T-helper 1 cell (primary cell): ENCODE measurements at places on chromosomes 12 and 14.

DNA sequence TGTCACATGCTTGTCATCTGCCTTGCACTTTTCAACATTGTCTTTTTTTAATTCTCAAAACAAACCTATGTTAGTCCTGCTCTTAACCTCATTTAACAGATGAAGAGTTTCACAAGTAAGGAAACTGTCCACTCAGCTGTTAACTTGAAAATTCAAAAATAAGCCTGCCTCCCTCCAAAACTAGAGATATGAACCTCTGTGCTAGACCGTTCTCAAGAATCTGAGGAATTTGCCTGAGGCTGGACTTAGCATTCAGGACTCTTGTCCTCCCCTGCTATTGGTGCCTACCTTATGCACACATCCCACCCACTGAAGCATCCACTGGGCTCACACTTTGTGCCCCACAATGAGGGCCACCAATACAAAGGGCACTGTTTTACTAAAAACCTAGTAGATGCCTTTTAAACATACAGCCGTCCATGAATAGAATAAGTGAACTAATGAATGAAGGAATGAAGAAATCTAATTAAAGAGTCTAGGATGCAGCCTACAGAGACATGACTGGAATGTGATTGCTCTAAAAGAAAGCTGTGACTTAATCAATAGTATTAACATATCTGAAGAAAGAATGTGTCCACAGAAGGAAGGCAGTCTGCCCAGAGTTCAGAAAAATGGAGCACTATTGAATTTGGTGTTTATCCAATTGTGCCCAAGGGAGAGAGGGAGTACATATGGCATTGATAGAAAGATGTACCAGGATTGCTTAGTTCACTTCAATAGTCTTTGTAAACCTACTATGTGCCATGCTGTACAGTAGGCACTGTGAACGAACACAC, 238.5 kb downstream of the SPTSSA start:
- no peak for DNase-seq

DNA sequence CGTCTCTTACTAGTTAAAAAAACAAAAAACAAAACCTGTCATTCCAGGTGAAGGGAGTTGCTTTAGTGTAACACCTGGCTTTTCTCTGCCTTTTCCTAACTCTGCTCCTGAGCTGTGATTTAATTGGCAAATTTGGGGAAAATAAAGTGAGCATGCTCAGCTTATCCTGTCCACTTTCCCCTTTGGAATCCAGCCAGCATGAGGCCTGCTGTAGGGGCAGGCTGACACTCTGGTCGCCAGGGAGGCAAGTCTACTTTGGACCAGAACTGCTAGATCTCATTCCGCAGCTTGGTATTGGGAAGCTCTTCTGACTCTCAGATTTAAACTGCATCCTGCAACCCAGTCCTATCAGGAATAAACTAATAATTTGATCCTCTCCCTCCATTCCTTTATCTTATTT, 30.1 kb downstream of the CDKN1B start:
- no peak for DNase-seq

DNA sequence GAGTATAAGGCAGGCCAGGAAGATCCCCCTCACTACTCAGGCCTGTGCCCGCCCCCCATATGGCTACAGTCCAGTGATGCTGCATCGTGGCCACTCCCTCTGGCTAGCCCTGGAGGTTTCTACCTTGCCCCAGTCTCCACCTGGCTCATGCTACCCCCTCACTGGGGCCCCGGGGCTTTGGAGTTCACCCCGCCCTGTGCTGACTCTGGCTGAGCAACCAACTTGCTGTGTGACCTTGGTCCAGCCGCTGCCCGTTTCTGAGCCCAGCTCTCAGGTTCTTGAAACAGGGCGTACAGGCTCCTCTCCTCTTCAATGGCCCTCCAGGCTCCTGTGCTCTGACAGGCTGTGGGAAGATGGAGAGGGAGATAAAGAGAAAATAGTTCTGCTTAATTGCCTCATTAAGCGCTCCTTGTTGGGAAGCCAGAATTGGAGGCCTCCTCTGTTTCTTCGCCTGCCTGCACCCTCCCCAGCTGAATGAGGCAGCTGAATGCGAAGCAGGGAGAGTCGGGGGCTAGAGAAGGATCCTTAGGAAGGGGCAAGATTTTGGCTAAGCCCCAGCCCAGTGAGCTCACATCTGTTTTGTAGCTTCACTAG, 138.2 kb upstream of the NCOR2 start:
- no peak for DNase-seq

GRCh38 chr12:12048714-12049113, 22.0 kb upstream of the BCL2L14 start:
- no peak for DNase-seq

GRCh38 chr14:22394616-22395015, 194.4 kb downstream of the DAD1 start:
- DNase-seq, result no peak

- DNase-seq, result no peak
These were observed 183.2 kb downstream of the GRIP1 start for GRCh38 chr12:66495709-66496108.

DNA sequence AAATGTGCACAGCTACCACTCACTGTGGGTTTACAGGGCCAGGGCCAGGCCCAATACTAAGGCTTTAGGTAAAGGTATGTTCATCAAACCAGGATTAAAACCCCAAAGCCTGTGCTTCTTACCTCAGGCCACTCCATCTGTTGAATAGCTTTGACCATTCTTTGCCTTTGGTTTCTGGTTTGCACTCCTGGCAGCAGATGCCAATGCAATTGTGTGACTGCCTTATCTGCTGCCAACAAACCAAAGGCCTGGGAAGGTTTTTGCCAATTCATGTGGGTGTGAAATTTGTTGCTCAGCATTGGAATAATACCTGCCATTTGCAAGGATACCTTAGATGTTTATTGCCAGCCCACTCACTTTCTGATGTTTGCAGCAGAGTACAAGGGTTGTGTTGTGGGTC, 221.6 kb downstream of the C12orf75 start:
- DNase-seq, result no peak

DNA sequence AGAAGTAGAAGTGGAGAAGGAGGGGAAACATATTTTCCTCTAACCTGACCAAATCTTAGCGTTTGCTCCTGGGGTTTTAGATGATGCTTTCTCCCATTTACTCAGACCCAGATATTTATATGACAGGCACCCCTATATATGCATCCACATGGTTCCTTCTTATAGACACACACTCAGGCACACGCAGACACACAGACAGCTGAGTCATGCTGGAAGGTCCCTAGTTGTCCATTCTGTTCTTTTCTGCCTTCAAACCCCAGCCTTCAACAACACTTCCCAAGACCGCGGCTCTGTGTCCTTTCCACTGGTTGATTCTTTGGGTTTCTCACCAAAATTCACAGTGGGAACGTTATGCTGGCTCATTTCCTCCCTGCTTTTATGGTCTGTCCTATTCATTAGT, 52.1 kb downstream of the HSPB8 start:
- DNase-seq, result no peak

GRCh38 chr12:123971449-123971769, 1.2 kb downstream of the CCDC92 start:
- no peak for DNase-seq

- DNase-seq, result no peak
These were observed 93.7 kb downstream of the SAMD4A start for GRCh38 chr14:54660604-54661111.

GRCh38 chr12:20127413-20127812, 240.9 kb upstream of the PDE3A start:
- no peak for DNase-seq

DNA sequence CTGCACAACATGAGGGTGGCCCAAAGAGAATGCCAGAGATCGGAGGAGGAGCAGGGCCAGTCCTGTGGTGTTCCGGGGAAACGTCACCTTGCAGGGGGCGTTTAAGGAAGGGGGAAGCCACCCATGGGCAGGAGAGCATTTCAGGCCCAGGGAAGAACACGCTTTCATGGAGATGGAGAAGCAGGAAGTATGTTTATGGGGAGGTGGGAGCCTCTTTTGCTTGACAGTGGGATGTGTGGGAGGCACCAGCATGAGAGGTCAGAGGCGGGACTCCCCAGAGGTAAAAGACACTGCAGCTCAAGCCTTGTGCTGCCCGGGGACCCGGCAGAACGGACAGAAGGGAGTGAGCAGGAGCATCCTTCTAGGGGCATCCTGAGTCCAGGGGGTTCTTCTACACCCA, 1.3 kb upstream of the LRTM2 start:
- DNase-seq, result no peak

DNA sequence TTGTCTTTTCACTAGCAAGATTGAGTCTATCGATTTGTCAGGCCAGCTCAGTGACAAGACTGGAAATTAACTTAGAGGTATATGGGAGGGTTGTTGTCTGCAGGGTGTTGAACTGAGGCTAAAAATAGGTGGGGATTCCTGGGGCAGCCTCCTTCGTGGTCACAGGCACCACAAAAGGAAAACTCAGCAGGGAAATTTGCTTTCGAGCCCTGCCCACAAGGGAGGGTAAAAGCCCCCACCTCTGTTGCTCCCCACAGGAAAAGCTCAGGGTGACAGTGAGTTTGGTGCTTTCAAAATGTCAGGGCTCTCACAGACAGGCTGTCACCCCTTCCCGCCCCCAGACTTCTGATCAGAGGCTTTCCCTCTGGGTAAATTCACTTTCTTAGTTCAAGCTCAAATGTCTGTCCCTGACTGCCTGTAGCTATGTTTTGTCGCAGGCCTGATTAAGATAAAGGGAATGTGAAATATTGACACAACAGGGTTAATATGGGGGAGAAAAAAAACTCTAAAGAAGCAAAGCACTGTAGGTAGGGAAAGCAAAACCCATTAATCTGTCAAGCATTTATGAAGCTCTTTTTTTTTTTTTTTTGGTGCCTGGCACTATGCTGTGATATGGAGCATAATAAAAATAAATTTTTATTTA, 11.7 kb upstream of the NFKBIA start:
- peak; percentile 40 for DNase-seq

- no peak for DNase-seq
These were observed 1.5 kb upstream of the DIABLO start for GRCh38 chr12:122227341-122227740.

DNA sequence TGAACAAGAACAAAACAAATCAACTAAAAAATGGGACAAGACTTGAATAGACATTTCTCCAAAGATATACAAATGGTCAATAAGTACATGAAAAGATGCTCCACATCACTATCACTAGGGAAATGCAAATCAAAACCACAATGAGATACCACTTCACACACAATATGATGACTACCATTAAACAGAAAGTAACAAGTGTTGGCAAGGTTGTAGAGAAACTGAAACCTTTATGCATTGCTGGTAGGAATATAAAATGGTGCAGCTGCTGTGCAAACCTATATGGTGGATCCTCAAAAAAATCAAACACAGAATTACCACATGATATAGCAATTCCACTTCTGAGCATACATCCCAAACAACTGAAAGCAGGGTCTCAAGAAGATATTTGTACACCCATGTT, 5.2 kb downstream of the SMAGP start:
- no peak for DNase-seq

GRCh38 chr12:61798778-61799177, 461.4 kb upstream of the USP15 start:
- no peak for DNase-seq

- DNase-seq, result no peak
These were observed 203.6 kb upstream of the PRICKLE1 start for GRCh38 chr12:42793166-42793565.
